Right ventricle myocardium inferior (tissue), 1 donor: ENCODE measurements at places on chromosomes 13 and 19. TPM values are rescaled to one million over a fixed set of nuclear protein-coding genes. Genes with fewer than 3 reads are reported as not detected.

Gene NLRP4
- not detected for total RNA-seq

Gene UGGT2
- total RNA-seq = 10.0 TPM

DNA sequence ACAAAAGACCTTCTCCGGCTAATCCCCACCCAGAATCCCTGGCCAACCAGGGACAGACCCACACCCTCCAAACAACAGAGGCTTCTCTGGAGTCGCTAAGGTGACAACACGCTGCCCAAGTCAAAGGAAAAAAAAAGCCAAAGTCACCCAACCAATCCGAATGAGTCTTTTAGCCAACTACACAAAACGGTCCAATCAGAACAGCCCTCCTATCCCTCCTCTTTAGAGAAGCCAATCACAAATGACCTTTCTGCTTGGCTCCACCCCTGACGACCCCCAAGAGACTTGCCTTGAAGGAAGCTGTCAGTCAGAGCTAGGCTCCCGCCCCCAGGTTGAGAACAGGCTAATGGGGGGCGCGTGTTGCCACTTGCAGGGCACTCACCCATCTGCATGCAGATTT lies 6.6 kb upstream of the FBXW9 start:
- no peak for DNase-seq

DNA sequence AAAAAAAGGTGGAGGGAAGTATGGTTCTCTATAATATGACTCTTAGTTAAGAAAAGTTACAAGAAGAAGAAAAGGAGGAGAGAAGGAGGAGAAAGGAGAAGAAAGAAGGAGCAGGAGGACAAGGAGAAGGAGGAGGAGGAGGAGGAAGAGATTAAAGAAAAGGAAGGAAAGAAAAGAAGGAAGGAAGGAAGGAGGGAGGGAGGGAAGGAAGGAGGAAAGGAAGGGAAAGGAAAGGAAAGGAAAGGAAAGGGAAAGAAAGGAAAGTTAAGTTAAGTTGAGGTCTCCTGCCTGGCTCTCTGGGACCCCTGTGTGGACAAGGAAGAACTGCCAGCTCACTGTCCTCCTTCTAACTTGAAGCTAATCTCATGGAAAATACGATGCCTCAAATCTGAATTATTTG lies 429.5 kb downstream of the TSHZ3 start:
- no peak for DNase-seq

GRCh38 chr19:17831419-17831888 lies 10.1 kb upstream of the INSL3 start:
- DNase-seq = no peak
